DMS153 (cell line): ENCODE measurements at places on chromosomes 16 and 17.

DNA sequence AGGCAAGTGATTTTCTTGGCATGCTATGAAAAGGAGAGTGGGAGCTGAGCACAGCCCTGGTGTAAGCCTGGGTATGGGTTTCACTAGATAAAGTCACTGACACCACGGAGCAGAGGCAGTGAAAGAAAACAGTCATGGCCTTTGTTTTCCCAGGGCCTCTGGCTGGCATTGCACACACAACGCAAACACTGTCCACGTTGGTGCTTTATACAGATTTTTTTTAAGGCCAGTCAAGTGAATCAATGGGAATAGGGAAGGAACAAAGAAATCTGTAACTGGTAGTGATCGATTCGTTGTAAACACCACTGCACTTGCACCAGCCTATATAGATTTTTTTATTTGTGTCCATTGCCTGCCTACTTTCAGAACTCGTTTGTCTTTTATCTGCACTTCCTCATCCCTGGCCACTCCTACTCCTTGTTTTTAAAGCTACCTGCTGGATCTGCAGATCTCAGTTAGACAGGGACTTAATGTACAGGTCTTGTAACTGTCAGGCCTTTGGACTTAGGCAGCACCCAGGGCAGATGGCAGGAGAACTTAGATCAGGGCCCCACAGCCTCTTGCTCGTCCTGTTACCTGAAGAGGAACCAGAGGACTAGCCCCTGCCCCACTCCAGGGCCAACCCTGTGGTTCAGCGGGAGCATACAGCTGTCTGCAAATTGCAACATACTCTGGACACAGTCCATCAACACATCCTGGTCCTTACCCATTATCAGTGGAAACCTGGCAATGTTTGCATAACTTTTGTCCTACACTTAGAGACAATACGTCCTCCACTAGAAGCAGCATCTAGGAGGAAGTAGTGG is 10.6 kb upstream of the TMIGD1 start:
- DNase-seq: peak; percentile 97

DNA sequence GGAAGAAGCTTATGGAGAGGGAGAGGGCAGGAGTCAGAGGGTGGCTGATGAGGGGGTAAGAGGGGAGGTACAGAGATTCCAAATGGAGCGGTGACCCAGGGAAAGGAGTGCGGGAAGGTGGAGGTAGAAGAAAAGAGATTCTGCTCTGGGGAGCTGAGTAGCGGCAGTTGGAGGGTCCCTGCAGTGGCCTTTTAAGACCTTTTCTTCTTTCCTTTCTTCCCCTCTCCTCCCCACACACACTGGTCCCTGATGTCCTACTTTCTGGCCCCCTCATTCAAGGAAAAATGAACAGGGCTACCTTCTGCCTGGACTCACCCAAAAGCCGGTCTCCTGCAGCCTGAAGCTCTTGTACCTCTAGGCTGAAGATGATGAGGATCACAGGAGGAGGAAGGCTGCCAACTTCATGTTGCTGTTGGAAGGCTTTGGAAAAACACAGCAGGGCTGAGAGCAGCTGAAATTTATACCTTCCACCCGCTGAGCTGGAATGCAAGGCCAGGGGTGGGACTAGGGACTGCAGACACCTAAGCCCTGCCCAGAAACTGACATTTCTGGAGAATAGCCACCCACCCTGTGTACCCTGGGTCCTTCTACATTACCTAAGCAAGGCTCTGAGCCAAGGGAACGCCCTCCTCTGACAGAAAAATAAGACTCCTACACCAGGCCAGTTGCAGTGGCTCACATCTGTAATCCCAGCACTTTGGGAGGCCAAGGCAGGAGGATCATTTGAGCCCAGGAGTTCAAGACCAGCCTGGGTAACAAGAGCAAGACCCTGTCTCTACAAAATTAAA is 9.4 kb upstream of the HEATR6 start:
- no peak for DNase-seq

GRCh38 chr16:85955566-85955965 is 56.6 kb downstream of the IRF8 start:
- no peak for DNase-seq

DNA sequence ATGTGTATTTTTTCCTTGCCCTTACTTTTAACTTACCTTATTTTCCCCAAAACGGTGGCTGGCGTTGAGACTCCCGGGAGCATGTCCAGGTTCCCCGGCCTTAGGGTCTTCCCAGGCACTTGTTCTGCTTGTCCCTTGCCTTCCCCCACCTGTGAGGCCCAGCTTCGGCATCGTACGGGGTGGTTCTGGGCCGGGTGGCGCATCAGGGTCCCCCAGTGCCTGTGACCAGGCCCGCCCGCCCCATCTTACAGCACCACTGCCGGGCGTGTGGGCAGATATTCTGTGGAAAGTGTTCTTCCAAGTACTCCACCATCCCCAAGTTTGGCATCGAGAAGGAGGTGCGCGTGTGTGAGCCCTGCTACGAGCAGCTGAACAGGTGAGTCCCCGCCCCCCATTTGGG is 7.4 kb downstream of the HGS start:
- DNase-seq: no peak

DNA sequence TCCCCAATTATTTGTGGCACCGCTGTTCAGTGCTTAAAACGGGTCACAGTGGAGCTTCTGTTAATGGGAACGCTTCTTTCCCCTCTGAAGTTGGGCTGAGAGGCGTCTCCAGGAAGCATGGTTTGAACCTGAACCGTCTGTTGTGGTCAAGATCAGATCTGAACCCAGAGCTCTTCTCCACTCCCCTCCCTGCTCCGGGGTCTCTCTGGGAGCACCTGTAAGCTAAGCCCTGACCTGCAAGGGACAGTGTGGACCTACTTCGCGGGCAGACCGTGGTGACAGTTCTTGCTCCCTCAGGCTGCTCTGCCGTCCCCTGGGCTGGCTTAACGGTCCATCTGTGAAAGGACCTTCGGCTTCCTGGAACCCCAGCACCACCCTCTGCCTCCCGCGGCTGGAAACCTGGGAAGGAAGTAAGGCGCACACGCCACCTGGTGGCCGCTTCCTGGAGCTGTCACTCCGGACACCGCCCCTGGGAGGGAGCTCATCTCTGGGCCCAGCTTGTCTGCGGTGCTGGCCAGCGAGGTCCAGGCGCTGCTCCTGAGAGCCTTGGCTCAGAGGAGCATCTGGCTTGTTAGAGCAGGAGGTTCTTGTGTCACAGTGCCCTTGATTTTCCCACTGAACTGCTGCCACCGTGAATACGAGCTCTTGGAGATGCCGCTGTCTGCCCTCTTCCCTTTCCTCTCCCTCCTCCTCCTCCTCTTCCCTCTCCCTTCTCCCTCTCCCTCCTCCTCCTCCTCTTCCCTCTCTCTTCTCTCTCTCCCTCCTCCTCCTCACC is 518.5 kb upstream of the EEF2KMT start:
- DNase-seq: peak; percentile 70
